Osteocyte (in vitro differentiated cells): ENCODE measurements at places on chromosomes 1 and 21.
A peak's percentile ranks its signal among the peaks of the same experiment; 100 is the strongest.

GRCh38 chr1:186375929-186376319 is 286 bp downstream of the ODR4 start:
- H3K4me1 ChIP-seq = peaks cover 28% of the 10 kb centered on the region
- H3K4me3 ChIP-seq = peak overlapping the region; percentile 99
- DNase-seq = no peak
- no peaks in the 10 kb centered on the region for H3K27me3 ChIP-seq

GRCh38 chr1:240242601-240243144 is 151.0 kb downstream of the FMN2 start:
- H3K27me3 ChIP-seq = no peaks in the 10 kb centered on the region
- H3K36me3 ChIP-seq = no peaks in the 10 kb centered on the region
- no peak overlapping the region for H3K4me3 ChIP-seq
- peaks cover 37% of the 10 kb centered on the region for H3K4me1 ChIP-seq

DNA sequence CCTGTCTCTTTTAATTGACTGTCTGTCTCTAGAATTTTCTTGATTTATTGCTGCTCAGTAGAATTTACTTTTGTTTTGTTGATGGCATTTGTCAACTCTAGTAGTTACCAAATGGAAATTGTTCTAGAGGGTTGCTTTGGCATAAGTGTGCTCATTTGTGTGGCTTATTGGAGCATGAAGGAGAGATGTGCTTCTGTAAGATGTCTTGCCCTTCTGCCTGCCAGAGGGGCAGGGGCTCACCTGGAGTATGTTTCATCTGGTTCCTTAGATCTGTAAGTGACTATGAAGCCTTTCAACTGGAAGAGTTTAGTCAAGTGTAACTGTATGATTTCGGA is 345.5 kb downstream of the DISC1 start:
- no peak overlapping the region for H3K27ac ChIP-seq
- no peak for DNase-seq
- no peak overlapping the region for H3K4me3 ChIP-seq
- H3K36me3 ChIP-seq = peaks cover 8% of the 10 kb centered on the region

- peaks cover 2% of the 10 kb centered on the region for H3K4me1 ChIP-seq
Measured at GRCh38 chr1:172774561-172774960, 115.7 kb downstream of the FASLG start.

GRCh38 chr1:182175361-182175931 is 113.9 kb upstream of the ZNF648 start:
- H3K27ac ChIP-seq = no peak overlapping the region
- H3K4me3 ChIP-seq = no peak overlapping the region
- no peaks in the 10 kb centered on the region for H3K36me3 ChIP-seq
- no peak for DNase-seq
- no peaks in the 10 kb centered on the region for H3K27me3 ChIP-seq

- no peaks in the 10 kb centered on the region for H3K27me3 ChIP-seq
- H3K4me3 ChIP-seq = no peak overlapping the region
- H3K36me3 ChIP-seq = no peaks in the 10 kb centered on the region
- no peak overlapping the region for H3K27ac ChIP-seq
Measured at GRCh38 chr1:111334169-111334568, 43.5 kb downstream of the CHIA start.

DNA sequence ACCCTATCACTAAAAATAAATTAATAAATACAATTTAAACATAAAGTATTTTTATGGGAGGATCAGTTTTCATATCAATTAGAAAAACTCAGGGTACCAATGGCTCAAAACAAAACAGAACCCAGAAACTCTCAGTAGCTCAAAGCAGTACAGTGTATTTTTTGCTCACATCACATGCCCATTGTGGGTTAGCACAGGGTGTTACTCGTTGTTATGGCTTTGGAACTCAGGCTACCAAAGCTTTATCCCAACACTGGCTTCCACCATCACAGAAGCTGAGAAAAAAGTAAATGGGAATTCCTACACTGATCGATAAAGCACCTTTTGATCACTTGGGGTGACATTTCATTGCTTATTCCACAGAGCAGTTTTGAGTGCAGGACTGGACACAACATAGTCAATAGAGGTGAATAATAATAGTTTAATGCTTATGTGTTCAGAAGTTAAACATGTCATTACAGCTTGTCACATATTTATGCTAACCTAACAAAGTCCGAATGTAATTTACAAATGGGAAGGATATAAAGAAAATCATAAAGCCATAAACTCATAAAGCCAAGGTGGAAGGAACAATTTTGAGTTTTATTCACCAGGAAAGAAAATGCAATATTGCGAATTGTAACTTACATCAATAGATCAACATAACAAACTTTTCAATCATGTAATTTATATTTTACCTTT is 484.5 kb upstream of the TMPRSS15 start:
- peaks cover 9% of the 10 kb centered on the region for H3K27me3 ChIP-seq
- no peak overlapping the region for H3K4me3 ChIP-seq

DNA sequence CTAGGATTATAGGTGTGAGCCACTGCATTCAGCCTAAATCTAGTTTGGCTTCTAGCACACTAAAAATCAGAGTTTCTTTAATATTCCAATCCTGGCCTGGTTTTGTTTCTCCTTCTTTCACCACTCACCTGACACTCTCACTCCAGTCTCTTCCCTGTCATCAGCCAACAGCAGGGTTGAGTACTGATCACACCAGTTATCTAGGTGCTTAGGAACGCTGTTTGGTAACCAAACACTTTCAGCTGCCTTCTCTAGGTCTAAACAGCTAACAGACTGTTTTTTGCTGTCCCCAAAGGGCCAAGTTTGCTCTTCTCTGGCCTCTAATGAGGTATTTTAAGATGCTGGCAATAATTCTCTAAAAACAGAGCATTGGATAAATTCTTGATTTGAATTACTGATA is 17.7 kb upstream of the FRRS1 start:
- H3K27ac ChIP-seq = no peak overlapping the region
- no peaks in the 10 kb centered on the region for H3K4me1 ChIP-seq
- no peak overlapping the region for H3K4me3 ChIP-seq

GRCh38 chr21:41251961-41252642 is 64.5 kb upstream of the FAM3B start:
- no peak overlapping the region for H3K27ac ChIP-seq
- peaks cover 71% of the 10 kb centered on the region for H3K36me3 ChIP-seq
- H3K27me3 ChIP-seq = no peaks in the 10 kb centered on the region
- no peak overlapping the region for H3K4me3 ChIP-seq

DNA sequence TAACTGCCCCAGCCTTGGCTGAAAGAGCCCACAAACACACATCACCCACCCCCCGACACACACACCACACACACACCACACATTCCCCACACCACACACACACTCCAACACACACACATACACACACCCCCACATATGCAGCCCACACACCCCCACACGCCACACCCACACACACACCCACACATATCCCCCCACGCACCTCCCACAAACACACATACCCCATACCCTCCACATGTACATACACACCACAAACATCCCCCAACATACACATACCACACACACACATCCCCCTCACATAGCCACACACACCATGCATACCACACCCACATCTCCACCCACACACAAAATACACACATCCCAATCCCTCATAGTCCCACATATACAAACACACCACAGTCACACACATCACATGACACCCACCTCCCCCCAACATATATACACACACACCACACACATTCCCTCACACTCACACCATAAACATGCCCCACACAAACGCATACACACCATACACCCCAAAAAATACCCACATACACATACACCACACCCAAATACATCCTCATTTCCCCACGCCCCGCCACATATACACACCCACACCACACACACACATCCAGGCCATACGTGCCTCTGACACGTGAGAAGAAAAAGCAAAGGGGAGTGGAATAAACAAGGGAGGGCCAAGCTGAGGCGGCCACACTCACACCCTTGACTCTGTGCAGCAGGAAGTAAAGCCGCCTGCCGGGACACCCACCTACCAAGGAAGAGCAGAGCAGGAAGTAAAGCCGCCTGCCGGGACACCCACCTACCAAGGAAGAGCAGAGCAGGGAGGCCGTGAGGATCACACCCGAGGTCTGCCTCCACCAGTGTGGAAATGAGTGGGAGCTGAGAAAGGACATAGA is 53.7 kb downstream of the HSF2BP start:
- peaks cover 34% of the 10 kb centered on the region for H3K4me1 ChIP-seq
- H3K4me3 ChIP-seq = no peak overlapping the region
- no peak for DNase-seq
- no peak overlapping the region for H3K27ac ChIP-seq
- H3K36me3 ChIP-seq = peaks cover 9% of the 10 kb centered on the region
- H3K27me3 ChIP-seq = no peaks in the 10 kb centered on the region

DNA sequence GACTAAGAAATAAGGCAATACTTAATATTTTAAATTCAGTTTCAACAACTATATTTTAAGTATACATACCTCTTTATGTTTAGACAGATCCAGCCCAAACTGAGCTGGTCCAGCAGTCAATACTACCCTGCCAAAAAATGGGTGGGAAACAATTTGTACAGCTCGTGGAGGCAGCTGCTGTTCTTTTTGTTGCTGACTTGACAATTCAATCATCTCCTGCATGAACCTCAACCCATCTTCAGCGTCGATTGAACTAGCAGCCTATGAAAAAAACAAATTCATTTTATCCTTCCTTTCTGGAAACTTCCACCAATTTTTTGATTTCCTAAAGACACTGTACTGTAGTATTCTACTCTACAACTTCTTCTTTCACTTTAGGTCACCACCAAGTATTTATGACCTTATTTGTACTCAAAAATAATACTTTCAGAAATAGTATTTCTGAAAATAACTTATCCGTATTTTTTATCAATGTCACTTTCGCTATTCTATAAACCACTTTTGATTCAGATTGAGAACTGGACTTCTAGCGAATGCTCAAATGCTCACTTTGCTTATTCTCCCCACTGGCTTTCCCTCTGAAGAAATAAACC is 46.5 kb downstream of the EDEM3 start:
- peaks cover 47% of the 10 kb centered on the region for H3K36me3 ChIP-seq
- no peak for DNase-seq
- no peaks in the 10 kb centered on the region for H3K4me1 ChIP-seq
- no peak overlapping the region for H3K27ac ChIP-seq
- no peaks in the 10 kb centered on the region for H3K27me3 ChIP-seq
- H3K4me3 ChIP-seq = no peak overlapping the region

GRCh38 chr1:7783178-7783711 is 846 bp upstream of the PER3 start:
- H3K4me3 ChIP-seq = peak overlapping the region; percentile 80
- H3K36me3 ChIP-seq = peaks cover 11% of the 10 kb centered on the region
- H3K27me3 ChIP-seq = no peaks in the 10 kb centered on the region
- no peak for DNase-seq
- H3K4me1 ChIP-seq = peaks cover 13% of the 10 kb centered on the region

GRCh38 chr1:202462342-202463076 is 114.0 kb downstream of the PPP1R12B start:
- no peaks in the 10 kb centered on the region for H3K27me3 ChIP-seq
- no peak overlapping the region for H3K27ac ChIP-seq
- no peak overlapping the region for H3K4me3 ChIP-seq
